ENCODE measurements at places on chromosomes 5 and 9.

DNA sequence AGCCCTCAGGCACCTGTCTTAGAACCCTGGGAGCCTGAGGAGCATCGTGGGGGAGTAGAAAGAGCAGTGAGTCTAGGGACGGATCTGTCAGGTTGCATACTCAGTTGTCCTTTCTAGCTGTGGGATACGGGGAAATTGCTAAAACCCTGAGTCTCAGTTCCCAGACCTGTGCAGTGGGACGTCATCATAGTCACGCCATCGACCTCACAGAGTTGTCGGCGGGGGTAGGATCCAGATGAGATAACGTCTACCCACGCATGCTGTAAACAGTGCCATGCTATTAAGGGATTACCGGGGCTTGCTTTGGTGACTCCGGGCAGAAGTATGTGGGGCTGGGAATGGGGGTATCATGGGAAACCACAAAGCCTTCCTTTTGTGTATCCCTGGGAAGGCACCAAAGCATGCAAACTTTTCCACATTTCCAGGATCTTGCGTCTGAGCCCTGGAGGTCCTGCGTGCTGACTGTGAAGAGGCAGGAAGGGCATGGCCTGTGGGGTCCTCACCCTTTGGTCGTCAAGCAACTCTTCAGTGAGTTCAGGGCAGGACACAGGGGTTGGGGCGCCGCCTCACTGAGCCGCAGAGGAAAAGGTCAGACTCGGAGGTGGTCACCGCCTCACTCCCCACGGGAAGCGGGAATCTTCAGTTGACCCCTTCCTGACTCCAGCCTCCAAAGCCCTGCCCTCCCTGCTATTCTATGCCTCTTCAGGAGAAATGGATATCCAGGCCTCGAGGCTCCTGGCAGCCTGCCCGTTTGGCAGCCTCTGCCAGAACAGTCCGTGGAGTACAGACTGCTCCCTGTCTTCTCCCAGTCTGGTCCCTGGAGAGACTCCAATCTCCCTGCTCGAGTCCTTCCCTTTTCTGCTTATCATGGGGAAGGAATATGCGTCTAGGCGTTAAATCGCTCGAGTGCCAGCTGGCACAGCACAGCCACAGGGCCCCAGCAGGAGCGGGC, 186.8 kb upstream of the KLF9 start:
- no peak for DNase-seq

GRCh38 chr5:141942185-141942857, 15.7 kb downstream of the PCDH12 start:
- no peak for DNase-seq

DNA sequence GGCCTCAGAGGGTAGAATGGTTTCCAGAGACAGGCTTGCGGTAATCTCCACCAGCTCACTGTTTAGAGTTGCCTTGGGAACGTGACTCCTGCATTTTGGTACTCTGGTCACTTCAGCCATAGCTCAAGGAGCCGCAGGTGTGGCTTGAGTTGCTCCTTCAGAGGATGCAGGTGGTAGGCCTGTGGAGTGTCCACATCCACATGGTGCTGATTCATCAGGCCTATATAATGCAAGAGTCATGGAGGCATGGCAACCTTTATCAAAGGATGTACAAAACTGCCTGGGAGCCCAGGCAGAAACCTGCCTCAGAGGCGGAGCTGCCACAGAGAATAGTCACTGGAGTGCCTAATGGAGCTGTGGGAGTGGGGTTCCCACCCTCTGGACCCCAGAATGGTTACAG, 114.2 kb downstream of the ANXA1 start:
- DNase-seq: no peak

DNA sequence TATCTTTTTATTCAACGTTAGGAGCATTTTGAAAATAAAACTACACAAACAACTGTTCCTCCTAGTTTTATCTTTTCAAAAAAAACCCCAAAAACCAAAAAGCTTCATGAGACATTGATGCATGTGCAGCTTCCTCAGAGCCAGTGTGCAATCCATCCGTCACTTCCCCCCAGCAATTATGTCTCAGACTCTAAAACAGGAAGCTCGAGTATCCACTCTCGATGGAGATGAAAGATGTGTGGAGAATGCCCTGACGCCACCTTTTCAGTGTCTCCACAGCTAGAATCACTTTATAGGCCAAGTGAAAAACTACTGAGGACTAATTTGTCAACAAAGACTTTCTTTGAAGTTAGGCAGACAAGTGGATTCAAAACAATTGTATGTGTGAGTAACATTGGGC, 408.9 kb upstream of the SMARCA2 start:
- no peak for DNase-seq

GRCh38 chr5:125236981-125237380, 490.5 kb upstream of the ZNF608 start:
- DNase-seq: no peak

DNA sequence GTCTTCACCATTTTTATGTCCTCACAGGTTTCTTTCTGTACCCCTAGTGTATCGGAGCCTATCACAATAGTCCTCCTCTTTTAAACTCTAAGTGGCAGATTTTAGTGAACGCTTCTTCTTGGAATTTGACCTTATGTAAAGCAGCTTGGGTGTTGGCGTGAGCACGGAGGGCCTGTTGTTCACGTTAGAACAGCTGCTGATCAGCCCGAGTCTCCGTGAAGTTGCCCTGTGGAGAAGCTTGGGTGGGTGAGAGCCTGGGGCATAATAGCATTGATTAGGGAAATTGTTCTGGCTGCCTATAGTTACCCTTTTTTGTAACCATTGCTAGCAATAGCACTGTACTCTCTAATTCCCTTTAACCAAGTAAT, 167.0 kb upstream of the OTULINL start:
- DNase-seq: no peak

DNA sequence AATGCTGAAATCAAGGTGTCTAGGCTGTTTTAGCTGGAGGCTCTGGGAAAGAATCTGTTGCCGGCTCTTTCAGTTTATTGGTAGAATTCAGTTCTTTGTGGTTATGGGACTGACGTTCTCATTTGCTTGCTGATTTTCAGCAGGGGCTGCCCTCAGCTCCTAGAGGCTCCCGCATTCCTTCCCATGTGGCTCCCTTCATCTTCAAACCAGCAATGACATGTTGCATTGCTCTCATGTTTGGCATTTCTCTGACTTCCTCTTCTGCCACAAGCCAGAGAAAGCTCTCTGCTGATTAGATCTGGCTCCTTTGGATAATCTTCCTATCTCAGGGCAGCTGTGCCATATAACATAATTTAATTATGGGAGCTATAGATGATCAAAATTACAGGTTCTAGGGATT, 360.3 kb downstream of the LRRC70 start:
- no peak for DNase-seq

GRCh38 chr5:107868650-107869409, 198.1 kb upstream of the EFNA5 start:
- no peak for DNase-seq

GRCh38 chr5:150661086-150661485, at the start of gene MYOZ3:
Gene MYOZ3 (plus strand): TSS chr5:150661251. CDS start chr5:150662942, 1,691 bp downstream.
- no peak for DNase-seq

GRCh38 chr5:11793396-11793795, 110.8 kb downstream of the CTNND2 start:
- no peak for DNase-seq

DNA sequence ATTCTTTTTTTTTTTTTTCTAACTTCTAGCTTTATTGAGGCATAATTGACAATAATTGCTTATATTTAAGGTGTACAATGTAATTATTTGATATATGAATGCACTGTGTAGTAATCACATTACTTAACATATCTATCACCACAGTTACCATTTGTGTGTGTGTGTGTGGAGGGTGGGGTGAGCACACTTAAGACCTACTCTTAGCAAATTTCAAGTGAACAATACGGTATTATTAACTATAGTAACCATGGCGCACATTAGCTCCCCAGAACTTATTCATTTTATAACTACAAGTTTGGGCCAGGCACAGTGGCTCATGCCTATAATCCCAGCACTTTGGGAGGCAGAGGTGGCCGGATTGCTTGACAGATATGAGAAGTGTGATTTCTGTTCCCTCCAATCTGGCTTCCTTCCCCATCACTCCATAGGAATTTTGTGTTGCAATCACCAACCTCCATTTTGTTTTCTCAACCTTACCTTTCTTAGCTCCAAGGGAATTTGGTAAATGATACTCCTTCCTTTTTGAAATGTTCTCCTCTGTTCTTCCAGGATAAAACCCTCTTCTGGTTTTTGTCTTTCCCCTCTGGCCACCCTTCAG, 14.9 kb downstream of the TXN start:
- DNase-seq: no peak

GRCh38 chr5:142360607-142361120, 35.8 kb upstream of the SPRY4 start:
- no peak for DNase-seq

DNA sequence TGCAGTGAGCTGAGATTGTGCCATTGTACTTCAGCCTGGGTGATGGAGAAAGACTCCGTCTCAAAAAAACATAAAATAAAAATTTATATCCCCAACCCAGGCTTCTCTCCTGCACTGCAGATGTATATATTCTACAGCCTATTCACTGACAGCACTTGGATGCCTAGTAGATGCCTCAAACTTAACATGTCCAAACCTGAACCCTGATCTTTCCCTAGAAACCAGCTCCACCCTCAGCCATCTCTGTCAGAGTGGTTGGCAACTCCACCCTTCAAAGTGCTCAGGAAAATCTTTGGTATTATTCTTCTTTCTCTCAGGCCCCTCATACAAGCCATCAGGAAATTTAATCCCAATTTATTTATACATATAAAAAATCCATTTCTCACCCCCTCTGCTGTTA, 36.9 kb upstream of the TXN start:
- DNase-seq: no peak

DNA sequence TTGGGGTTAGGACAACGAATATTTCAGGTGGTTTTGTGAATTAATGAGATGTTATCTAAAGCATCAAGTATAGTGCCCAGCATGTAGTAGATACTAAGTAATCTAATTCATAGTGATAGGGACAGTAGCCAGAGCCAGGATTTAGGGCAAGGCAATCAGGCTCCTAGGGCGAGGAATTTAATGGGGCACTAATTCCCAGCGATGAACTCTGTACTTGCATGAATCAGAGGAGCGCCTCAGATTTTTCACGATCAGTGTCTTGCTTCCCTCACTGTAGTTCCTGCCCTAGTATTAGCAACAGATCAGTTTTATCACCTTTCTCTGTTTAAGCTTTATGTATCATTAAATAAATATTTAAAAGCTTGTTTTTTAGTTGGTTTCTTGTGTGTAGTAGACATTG, 3.1 kb downstream of the AGGF1 start:
- DNase-seq: no peak

- DNase-seq: no peak
Measured at GRCh38 chr5:175701797-175702196, 43.9 kb downstream of the HRH2 start.

GRCh38 chr9:36862206-36863145, 171.6 kb downstream of the PAX5 start:
- no peak for DNase-seq

- DNase-seq: no peak
Measured at GRCh38 chr5:178531786-178532185, 58.4 kb downstream of the COL23A1 start.

DNA sequence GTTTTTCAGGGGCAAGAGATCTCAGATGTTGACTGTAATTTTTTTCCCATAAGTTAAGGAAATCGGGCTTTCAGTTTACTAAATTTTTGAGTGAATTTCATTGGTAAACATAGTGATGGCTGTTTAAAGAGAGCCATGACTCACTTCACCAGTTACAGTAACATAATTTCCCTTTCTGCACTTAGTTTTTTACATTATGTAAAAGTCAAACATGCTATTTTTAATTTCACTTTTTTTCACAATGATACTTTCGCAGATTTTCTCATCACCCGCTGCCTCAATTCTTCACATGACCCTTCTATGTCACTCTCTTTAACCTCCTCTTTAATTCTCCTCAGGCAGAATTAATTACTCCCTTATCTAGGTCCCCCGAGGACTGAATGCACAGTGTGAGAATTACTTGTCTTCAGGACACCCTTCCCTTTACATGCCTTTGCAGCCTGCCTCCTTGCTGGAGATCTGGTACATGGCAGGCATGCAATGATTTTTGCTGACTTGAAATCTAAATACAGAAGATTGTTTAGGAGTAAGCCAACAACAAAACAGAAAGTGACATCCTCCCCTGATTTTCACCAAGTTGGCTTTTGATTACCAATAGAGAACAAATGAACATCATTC, 217.5 kb upstream of the S1PR3 start:
- no peak for DNase-seq

DNA sequence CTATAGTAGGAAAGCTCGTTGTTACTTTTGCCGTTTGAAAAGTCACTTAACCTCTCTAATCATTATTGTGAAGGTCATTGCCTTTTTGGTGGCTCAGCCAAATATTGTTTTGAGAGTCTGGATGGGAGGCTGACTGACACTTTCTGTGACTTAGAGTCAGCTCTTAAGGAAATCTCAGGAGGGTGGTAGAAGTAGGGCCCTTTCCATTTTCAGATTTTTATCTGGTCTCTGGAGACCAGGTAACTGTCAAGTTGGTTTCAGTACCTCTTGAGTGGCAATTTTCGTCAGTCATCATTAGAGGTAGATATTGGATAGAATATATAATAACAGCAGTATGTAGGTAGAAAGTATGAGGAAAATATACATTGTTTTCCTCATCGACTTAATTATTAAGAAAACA, 23.3 kb downstream of the UGCG start:
- DNase-seq: no peak

GRCh38 chr5:119179857-119180641, 109.2 kb downstream of the DMXL1 start:
- DNase-seq: no peak

DNA sequence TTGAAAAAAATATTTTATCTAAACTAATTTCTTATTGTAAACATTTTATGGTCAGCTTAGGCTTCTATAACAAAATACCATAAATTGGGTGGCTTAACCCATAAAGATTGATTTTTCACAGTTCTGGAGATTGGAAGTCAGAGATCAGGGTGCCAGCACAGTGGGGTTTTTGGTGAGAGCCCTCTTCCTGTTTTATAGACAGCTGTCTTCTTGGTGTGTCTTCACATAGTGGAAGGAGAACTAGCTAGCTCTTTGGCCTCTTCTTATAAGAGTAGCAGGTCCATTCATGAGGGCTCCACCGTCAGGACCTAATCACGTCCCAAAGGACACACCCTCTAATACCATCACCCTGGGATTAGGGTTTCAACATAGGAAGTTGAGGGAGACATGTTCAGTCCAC, 26.6 kb downstream of the OTULINL start:
- DNase-seq: no peak

DNA sequence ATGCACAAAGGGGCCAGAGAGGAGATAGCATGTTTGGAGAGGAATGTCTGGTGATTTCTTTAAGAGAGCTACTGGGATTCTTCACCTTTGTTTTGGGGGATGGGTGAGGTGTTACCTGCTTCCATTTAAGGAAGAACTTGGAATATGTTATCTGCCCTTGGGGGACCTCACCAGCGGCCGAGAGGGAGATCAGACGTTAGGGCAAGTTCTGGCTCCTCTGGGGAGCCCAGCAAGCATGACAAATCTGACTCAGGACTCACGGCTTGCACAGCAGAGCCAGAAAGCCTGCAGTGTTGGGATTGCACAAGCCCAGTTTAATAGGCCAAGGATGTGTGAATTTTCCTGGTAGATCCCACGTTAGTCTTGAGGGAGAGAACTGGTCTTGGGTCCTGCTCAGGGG, 40.3 kb downstream of the SLC28A3 start:
- no peak for DNase-seq
